ENCODE measurements at places on chromosomes 2 and 18.

DNA sequence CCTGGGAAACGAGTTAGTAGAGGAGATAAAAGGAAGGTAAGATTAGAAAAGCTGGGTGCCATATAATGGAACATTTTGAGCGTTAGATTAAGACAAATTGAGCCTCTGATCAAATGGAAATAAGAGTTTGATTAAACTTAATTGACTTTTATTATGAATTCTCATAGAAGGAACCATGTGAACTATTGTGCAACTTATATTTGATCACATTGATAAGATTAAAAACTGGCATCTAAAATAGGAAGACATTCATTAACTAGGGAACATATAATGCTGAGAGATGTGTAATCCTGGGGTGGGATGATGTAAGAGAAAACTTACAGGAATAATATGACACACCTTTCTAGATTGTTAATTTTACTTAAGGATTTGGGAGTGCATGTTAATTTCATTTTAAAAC is 22.5 kb downstream of the TBR1 start:
- DNase-seq = no peak

DNA sequence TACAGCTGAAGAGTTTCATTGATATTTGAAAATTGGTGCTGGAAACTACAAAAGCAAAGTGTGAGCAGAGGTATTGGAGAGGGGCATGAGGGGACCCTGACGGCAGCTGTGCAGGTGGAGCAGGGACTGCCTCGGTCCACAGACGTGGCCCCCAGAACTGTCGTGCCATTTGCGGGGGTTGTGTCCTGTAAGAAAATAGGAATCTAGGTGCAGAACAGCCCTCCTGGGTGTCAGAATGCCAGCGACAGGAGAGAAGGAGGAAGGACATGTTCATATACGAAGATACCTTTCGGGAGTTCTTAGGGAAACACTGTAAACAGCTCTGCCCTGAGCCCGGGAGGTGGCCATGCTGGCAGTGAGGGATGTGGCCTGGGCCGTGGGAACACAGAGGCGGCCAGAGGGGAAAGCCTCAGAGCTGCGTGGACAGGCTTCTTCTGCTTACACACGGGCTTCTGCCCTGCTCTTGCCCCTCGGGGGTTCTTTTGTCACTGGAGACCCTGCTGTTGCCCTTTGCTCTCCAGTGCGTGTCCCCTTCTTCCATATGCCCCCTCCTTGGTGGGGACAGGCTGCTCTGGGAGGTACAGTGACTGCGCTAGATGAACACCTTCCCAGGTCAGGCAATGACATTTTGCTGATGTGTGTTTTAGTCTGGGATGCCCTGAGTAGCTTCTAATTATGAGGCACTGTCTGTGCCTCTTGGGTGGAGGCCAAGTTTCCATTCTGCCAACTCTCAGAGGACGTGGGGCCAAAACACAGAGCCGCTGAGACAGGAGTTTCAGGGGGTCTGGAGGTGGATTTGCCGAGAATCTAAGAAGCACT is 81.9 kb upstream of the TXNDC2 start:
- no peak for DNase-seq

DNA sequence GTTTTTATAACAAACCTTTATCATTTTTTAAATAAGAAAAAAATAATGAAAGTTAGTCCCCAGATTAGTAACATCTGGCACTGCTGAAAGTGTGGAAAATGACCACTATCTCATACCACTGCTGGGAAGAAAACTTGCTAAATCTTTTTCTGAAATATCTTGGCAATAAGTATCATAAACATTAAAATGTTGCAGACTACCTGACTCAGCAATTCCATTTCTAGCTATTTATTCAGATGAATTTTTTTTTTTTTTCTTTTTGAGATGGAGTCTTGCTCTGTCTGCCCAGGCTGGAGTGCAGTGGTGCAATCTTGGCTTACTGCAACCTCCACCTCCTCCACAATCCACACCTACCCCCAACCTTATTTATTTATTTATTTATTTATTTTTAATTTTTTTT is 35.3 kb upstream of the SOS1 start:
- DNase-seq = no peak

DNA sequence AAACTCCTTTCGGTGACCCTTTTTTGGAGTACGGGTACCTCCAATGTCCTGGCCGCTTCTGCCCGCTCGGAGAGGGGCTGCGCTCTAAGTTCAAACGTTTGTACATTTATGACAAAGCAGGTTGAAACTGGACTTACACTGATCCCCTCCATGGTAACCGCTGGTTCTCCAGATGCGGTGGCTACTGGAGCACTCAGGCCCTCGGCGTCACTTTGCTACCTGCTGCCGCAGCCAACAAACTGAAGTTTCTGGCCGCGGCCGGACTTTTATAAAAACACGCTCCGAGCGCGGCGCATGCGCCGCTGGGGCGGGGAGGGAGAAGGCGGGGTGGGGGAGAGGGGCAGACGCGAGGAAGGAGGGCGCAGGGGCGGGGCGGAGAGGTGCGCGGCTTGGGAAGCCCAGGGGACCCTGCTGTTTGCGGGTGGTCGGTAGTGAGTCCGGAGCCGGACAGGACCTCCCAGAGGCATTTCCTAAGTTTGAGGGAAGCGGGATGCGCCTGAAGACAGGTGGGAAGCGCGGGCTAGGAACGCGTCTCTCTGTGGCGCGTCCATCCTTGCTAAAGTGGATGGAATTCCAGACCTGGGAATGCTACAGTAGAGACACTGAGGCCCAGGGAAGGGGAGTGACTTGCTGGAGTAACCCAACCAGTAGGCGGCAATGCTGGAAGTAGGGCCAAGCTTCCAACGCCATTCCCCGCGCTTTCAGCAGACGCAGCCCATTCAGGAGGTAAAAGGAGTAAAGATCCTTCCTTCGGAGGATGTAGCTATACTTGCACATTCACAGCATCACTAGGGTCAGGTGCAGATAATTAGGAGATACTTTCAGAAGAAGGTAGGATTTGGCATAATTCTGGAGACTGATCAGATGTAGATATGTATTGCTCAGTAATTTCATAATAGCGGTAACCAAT is at the start of gene CXCR4:
Gene CXCR4 (minus strand): TSS at position 241 of the 910 bp plus-strand sequence. CDS start 89 bp downstream, at position 152.
- no peak for DNase-seq
